Stomach (tissue), 19 donors: ENCODE measurements at places on chromosomes 1 and 21. TPM values are rescaled to one million over a fixed set of nuclear protein-coding genes. Genes with fewer than 3 reads are reported as not detected.

DNA sequence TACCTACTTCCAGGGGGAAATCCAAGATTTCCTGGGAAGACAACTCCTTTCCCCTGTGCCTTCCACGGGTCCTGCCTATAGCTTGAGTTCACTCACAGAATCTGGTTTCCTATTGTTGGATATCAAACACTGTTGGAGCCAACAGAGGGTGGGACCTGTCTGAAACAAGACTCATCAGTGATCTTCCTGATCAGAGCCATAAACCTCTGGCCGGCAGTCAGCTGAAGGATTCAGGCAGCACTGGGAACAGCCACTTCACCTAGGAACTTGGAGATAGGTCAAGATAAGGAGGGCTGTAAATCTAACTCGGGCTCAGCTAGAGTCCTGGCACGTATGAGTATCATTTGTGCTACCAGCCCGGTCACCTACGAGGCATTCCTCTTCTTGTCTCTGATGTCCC lies 23.3 kb downstream of the SH3BP5L start:
- no peaks in the 10 kb centered on the region for H3K27me3 ChIP-seq
- H3K4me3 ChIP-seq = no peak overlapping the region
- peaks cover 28% of the 10 kb centered on the region for H3K4me1 ChIP-seq
- DNase-seq = no peak
- no peaks in the 10 kb centered on the region for H3K36me3 ChIP-seq

DNA sequence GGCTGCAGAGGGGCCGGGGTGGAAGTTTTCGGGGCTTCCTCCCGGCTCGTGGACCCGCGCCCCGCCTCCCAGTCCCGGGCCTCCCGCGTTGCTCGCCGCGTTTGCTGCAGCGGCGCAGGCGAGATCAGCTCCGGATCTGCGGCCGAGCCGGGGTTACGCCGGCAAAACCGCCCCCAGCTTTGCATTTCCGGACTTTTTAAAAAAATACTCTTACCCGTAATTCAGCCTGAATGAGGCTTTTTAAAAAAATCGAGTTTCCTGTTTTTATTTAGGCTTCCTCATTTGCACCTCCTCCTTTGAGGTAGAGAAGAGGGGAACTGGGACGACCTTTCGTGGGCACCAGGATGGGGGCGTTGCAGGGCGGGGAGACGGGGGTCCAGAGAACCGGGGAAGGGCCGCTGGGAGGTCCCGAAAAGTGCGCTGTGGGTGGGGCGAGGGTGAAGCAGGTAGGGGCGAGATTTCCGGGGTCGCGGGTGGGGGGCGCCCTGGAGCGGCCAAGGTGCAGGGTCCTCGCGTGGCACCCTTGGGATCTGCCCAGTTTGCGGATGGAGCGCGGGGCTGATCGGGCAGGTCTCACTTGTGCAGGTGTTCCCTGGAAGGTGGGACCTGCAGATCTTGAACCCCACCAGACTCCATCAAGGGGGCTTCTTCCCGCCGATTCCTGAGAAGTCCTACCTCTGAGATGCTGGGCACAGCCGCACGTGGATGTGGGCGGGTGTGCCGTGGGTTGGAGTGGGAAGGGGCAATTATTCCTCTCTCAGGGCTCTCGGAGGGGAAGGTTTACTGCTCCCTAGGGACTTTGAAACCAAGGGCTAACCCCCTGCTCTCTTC lies 1.1 kb downstream of the PIK3CD start:
- H3K36me3 ChIP-seq = no peaks in the 10 kb centered on the region
- H3K4me1 ChIP-seq = peaks cover 15% of the 10 kb centered on the region
- peaks cover 62% of the 10 kb centered on the region for H3K27me3 ChIP-seq
- DNase-seq = peak; percentile 58
- H3K4me3 ChIP-seq = peak overlapping the region; percentile 54

DNA sequence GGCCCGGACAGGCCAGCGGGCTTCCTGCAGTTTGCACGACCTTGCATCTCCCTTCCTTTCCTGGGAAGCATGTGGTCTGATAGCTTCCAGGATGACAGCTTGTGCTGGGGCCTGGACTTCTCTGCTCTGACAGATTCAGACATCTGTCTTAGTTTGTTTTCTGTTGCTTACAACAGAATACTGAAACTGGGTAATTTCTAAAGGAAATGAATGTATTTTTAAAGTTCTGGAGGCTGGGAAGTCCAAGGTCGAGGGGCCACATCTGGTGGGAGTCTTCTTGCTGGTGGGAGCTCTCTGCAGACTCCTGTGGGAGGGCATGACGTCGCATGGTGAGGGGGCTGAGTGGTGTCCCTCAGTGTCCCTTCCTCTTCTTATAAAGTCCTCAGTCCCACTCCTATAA lies 35.3 kb upstream of the TENT5B start:
- H3K4me1 ChIP-seq = peaks cover 24% of the 10 kb centered on the region
- no peaks in the 10 kb centered on the region for H3K36me3 ChIP-seq
- H3K27ac ChIP-seq = no peak overlapping the region

DNA sequence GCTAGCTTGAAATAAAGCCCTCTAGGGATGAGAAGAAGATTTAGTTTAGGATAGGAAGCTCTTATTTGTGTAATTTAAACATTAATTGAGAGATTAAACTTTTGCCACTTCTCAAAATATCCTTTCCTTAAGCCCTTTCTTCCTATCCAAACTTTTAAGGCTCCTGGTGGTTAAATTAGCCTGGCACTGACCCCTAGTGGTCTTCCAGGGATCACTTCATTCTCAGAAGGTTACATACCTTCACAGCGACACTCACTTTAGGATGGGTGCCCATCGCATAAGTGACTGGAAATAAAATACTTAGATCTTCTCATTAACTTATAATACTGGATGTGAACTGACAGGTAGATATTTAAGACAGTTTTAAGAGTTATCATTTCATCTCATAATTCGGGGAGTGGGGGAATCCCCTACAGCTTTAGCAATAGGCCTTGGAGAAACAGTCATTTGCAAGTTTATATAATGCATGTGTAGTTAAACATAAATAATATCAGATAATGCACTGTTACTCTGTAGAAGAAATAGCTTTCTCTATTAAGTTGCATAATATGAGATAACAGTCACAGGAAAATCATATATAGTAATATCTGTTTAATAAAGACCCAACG lies 7.4 kb downstream of the LHX9 start:
- peaks cover 95% of the 10 kb centered on the region for H3K27me3 ChIP-seq
- DNase-seq = peak; percentile 73
- H3K27ac ChIP-seq = no peak overlapping the region
- H3K4me3 ChIP-seq = no peak overlapping the region

GRCh38 chr1:3509721-3510120 lies 55.3 kb downstream of the ARHGEF16 start:
- H3K4me1 ChIP-seq = no peaks in the 10 kb centered on the region
- no peaks in the 10 kb centered on the region for H3K27me3 ChIP-seq
- no peak overlapping the region for H3K27ac ChIP-seq
- DNase-seq = no peak
- H3K36me3 ChIP-seq = peaks cover 4% of the 10 kb centered on the region

GRCh38 chr1:233406339-233406960 lies 78.9 kb downstream of the MAP3K21 start:
- H3K4me1 ChIP-seq = no peaks in the 10 kb centered on the region
- H3K27ac ChIP-seq = no peak overlapping the region
- H3K36me3 ChIP-seq = no peaks in the 10 kb centered on the region

DNA sequence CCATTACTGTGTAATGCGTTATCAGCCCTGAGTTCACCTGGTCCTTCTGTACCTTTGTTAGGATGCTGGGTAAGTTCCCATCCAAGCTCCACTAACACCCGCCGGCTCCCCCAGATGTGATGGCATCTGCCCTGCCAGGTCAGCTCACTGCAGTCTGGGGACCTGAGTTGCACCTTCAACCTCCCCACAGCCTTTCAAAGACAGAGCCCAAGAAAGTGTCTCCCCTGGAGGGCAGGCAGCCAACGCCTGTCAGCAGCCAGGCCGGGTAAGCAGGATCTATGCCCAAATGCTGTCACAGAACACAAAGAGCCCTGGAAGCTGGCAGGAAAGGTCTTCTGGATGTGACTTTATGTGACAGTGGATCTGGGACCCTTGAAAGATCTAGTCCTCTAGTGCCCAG lies 13.7 kb downstream of the MRAP start:
- no peaks in the 10 kb centered on the region for H3K4me1 ChIP-seq
- no peaks in the 10 kb centered on the region for H3K27me3 ChIP-seq
- peaks cover 29% of the 10 kb centered on the region for H3K36me3 ChIP-seq
- no peak overlapping the region for H3K27ac ChIP-seq
- H3K4me3 ChIP-seq = no peak overlapping the region

DNA sequence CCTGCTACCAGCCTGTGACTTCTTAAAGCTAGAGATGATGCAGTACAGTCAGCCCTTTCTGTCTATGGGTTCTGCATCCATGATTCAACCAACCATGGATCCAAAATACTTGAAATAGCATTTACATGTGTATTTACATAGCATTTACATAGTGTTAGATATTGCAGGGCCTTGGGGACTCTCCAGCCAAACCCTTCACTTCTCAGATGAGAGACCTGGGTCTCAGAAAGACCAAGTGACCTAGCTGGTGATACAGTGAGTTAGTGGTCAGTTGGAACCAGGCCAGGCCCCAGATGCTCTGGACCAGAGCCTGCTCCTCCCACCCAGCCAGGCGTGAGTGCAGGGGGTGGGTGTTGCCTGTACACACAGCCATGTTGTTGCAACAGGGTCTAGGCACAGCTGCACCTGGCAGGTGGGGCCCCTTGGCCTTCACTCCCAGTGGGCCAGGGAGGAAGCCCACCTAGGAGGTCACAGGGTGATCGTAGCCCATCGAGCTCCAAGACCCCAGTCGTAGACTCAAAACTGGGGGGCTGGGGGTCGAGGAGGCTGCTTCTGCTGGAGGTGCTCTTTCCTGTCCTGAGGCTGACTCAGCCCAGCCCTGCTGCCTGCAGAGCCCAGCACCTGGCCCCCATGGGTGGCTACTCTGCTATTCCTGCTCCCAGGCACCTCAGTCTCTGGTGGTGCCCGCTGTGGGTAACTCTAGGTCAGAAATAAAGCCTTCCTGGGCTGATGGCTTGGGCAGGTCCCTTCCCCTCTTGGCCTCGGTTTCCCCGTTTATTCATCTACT lies 7.7 kb downstream of the TMEM61 start:
- no peaks in the 10 kb centered on the region for H3K36me3 ChIP-seq
- no peak overlapping the region for H3K4me3 ChIP-seq
- peak; percentile 39 for DNase-seq

DNA sequence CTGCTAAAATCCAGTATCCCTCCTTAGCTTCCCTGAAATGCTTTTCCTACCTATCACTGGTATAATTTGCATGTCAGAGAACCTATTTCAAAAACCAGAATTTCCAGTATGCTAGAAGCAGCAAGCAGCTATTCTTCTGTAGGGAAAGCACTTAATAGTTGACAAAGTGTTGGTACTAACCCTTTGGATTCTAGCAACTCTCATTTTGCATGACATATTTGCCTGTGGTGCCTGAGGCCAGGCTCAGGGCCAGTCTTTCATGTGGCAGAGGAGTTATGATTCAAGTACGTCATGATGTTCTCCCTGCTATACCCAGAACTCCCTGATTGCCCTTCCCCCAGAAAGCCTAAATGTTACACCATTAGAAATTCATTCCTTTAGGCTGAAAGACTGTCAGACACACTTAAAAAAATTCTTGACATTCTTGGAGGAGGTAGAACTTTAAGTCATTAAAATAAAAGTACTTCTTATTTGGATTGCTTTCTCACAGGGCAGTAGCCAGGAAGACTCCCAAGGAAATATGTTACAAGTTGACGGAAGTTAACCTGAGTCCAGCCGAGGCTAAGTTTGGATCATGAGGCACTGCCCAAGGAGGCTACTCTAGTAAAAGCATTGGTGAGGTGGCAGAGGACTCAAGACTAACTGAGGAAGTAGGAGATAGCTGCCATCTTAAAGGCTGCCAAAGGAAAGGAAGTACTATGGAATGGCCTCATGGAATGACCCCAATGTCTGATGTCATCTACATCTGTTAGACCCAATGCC lies 298.4 kb upstream of the SPAG17 start:
- no peaks in the 10 kb centered on the region for H3K27me3 ChIP-seq
- H3K4me3 ChIP-seq = no peak overlapping the region
- DNase-seq = no peak
- no peak overlapping the region for H3K27ac ChIP-seq
- no peaks in the 10 kb centered on the region for H3K36me3 ChIP-seq

DNA sequence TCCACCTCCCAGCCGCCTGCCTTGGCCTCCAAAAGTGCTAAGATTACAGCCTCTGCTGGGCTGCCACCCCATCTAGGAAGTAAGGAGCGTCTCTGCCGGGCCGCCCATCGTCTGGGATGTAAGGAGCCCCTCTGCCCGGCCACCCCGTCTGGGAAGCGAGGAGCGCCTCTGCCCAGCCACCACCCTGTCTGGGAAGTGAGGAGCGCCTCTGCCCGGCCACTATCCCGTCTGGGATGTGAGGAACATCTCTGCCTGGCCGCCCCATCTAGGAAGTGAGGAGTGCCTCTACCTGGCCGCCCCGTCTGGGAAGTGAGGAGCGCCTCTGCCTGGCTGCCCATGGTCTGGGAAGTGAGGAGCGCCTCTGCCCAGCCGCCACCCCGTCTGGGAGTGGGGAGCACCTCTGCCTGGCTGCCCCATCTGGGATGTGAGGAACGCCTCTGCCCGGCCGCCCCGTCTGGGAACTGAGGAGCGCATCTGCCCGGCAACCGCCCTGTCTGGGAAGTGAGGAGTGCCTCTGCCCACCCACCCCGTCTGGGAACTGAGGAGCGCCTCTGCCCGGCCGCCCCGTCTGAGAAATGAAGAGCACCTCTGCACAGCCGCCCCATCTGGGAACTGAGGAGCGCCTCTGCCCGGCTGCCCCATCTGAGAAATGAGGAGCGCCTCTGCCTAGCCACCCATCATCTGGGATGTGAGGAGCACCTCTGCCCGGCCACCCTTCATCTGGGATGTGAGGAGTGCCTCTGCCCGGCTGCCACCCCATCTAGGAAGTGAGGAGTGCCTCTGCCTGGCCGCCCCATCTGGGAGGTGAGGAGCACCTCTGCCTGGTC lies 137.8 kb upstream of the PALMD start:
- no peak overlapping the region for H3K27ac ChIP-seq
- no peaks in the 10 kb centered on the region for H3K36me3 ChIP-seq
- H3K27me3 ChIP-seq = no peaks in the 10 kb centered on the region
- H3K4me1 ChIP-seq = no peaks in the 10 kb centered on the region
- H3K4me3 ChIP-seq = no peak overlapping the region
- no peak for DNase-seq

- no peak overlapping the region for H3K4me3 ChIP-seq
- no peaks in the 10 kb centered on the region for H3K27me3 ChIP-seq
- no peak for DNase-seq
These were observed 337.5 kb upstream of the USP24 start for GRCh38 chr1:55552636-55553035.

CLCA2 gene
- total RNA-seq = not detected

BEST4 gene
- not detected for total RNA-seq

GPR157 gene
- 16.5 TPM for total RNA-seq

TMEM269 gene
- total RNA-seq = not detected
